ENCODE measurements at places on chromosomes 11 and 22.

DNA sequence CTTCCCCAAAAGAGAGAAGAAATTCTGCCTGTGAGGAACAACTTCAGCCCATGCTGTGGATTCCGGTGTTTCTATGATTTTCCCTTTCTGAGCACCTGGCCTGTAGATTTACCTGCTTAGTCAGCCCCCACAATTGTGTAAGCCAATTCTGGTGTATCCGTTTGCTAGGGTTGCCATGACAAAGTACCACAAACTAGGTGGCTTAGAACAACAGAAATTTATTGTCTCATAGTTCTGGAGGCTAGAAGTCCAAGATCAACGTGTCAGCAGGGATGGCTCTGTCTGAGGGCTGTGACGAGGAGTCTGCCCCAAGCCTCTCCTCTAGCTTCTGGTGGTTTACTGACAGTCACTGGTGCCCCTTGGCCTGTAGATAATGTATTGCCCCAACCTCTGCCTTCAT is 15.9 kb upstream of the CYB5R2 start:
- no peak for DNase-seq

DNA sequence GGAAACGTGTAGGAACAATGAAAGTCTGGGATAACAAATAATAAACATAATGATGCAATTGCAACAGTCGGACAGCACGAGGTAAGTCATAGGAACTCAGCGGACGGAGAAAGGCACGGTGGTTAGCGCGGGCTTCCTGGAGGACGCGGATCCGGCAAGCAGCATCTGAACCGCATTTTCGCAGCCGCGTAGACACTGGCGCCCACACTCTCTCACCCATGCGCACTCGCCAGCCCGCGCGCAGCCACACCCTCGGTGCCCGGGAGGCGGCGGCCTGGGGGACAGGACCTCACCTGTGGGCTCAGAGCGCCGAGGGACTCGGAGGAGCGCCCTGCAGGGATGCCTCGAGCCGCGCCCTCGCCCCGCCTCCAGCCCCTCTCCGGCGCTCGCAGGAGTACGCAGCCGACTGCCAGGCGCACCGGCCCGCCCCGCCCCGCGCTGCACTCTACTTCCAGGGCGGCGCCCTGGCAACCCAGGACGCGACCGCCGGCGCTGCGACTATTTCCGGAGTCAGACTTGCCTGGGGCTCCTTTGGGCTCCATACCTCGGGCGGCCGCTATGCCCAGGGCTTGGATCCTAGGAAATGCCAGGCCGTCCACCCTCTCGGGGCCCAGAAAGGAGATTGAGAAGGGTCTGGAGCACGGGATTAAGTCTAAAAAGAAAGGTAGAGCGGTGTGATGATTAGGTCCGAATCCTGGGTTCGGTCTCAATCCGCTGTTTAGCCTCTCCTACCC is at the start of gene TTLL1:
TSS of gene TTLL1 (minus strand) at position 408 of the 734 bp plus-strand sequence. CDS start 13,805 bp downstream, outside the sequence.
- peak; percentile 74 for DNase-seq

DNA sequence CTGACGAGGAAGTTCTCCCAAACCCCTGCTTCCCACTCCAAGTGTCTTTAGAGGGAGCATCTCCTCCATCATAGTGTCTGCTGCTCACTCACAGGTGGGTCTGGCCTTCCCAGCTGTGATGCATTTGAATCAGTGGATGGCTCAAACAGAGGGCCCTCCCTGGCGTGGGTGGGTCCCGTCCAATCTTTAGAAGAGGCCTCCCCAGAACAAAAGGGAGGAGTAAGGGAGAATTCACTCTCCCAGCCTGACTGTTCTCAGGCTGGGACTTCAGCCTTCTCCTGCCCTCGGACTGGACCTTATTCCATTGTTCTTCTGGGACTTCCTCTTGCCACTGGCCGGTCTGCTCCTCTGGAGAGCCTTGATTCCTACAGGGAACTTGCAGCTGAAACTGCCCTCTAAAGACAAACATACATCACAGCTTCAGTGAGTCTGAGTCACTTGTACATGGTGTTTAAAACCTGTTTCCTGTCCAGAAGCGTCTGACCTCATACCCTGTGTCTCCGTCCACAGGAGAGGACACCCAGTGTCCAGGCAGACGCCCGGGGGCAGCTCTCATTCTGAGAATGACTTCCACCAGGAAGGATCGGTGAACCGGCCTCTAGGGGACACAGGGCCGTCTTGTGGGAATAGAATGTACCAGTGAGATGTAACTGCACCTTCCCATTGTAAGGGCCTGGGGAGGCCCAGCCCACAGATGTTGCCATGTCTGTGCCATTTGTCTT is 234.7 kb downstream of the BRD1 start:
- DNase-seq = no peak

DNA sequence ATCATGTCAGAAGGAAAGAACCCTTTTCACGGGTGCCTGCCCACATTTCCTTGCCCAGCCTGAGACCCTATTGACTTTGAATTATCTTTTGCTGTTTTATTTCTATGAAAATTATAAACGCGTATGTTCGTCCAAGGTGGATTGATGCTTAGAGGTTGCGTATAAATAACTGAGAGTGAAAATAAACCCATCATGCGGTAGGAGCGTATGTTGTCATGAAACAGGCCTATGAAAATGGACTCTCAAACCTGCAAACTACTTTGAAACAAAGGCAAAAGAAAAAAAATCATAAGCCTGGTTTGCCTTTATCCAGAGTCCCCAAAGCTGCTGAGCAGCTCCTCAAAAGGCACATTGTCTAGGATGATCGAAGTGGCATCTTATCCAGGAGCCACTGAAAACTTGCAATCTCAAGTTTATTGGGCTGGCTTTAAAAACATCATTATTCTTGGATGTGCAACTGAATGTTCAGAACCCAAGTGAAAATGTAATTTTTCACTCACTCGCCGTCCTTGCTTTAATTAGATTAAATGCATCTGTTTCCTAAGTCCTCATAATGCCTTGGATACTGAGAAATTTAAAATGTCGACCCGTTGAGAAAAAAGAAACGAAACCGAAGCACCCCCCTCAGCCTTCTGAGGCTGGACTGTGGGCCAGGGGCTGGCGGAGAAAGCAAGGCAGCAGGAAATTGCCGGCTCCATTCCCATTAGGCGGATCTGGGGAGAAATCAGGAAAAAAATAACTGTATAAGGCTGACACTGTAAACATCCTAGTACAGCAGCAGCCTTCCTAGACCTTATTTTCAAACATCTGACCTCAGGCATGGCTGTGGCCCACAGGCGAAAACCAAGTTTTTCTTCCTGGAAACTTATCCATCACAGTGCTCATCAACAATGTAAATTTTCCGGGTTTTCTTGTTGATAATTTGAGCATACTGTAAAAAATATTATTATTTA is 82.9 kb upstream of the PPARA start:
- peak; percentile 31 for DNase-seq

DNA sequence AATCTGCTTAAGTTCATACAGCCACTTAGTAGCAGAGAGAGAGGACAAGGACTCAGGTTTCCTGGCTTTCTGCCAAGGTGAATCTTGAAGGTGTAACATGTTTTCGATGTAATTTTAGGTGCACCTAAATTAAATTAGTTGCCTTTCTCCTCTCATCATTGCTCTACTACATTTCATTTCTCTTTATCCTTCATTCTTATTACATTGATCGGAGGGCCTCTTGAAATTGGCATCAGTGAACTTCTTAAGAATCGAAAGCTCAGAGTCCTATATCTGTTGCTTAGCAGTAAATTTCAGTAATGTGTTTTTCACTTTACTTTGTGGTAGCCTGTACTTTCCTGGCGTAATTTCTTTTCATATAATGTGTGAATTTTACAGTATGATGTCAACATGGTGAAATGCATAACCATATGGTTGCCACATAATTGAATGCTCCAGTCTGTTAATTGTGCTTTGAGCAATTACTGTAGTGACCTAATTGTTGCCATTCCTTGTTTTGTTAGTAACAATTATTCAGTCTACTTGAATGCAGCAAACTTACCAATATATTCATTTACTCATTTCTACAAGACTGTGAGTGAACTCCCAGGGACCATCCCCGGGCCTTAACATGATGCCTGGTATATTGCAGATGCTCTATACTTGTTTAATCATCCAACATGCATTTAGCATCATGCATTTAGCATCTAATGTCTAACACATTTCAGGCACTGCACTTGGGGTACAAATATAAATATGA is 138.1 kb downstream of the MAML2 start:
- DNase-seq = no peak

GRCh38 chr11:46296059-46296527 is 18.6 kb downstream of the CREB3L1 start:
- DNase-seq = no peak

DNA sequence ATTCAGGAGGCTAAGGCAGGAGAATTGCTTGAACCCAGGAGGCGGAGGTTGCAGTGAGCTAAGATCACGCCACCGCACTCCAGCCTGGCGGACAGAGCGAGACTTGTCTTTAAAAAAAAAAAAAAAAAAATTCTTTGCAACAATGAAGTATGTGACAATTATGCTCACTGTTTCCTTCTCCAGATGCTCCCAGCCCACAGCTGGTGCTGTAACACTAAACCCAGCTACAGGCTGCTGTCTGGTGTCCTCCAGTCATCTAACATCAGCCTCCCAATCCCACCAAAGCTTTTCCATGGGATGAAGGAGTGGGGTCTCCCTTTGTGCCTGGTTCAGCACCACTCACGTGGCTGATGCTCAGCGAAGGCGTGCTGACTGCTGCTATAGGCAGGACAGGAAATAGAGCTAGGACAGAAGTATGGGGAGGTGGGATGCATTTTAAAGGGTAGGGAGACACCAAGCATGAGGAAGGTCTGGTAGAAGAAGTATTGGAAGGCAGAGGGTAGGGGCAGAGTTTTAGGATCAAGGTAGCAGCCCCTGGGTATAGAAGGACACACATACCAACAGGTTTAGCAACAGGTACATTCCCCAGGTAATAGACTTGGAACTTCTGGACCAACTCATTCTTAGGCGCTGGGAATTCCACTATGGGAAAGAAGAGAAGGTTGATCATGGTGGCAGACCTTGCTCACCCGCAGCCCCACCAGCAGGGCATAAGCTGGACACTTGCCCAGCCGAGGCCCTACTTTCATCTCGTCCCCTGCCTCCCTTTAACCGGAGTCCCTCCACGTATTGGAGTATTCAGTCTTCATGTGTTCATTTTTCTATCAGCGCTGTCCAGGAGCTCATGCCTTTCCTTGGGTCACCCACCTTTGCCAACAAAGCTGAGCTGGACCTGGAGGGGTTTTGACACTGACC is 10.4 kb downstream of the SMPD1 start:
- no peak for DNase-seq

DNA sequence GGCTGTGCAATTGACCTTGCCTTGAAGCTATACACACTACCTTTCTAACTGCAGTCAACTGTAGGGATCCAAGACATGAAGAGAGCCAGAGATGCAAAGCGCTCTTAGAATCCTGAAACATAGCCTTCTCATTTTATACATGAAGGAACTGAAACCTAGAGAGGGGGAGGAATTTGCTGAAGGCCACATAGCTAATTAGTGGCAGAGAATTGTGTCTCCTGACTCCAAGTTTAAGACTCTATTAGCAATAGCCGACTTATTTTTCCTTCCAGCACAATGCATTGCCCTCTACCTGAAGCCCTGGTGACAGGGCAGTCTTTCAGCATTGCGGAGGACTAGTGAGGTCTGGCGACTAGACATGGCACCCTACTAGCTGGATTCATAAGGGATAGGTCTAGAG is 727.0 kb upstream of the ANO5 start:
- DNase-seq = no peak

DNA sequence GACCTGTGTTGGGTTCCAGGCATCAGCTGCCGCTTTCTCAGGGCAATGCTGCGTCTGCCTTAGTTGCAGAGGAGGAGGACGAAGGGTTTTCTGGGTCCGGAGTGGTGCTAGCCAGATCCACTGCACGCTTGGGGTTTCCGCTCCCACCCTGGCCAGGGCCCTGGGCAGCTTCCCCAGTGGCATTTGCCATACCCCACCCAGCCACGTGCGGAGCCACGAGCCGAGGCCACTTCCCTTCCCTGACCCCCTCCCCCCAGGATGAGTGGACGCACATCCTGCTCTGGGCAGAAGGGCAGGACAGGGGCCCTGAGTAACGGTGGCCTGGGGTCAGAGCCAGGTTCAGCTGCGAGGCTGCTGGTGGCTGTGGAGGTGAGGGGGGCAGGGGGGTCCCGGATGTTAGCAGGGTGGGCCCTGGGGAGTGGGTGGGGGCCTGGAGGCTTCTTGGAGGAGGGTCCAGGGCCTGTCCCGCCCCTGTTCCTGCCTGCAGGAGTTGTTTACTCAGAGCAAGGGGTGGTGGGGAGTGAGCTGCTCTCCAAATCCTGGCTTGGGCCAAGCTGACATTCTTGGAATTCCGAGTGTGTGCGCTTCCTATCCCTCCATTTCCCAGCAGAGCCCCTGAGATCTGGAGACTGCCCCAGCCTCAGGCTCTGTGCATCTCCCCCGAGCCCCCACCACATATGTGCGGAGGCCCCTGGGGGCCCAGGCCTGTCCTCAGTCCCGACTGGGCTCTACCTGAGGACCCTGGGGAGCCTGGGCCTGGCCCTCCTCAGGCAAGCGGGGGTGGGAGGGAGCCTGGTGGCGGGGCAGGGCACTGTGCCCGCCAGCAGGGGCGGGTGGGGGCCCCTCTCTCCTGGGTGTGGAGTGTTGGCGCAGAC is 1.4 kb downstream of the TSPAN4 start:
- peak; percentile 90 for DNase-seq
